ENCODE measurements at places on chromosomes 16 and 17. TPM values are rescaled to one million over a fixed set of nuclear protein-coding genes. Genes with fewer than 3 reads are reported as not detected.

DNA sequence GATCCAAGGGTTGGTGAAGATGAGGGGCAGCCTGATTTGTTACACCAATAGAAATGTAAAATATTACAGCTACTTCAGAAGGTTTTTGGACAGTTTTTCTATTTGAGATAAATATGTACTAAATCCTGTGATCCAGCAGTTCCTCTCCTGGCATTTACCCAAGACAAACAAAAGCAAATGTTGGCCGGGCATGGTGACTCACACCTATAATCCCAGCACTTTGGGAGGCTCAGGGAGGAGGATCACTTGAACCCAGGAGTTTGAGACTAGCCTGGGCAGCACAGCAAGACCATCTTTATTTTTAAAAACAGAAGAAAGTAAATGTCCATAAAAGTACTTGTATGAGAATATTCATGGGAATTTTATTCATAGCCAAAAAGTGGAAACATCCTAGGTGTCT, 64.8 kb upstream of the MRC2 start:
- no peak for DNase-seq

DNA sequence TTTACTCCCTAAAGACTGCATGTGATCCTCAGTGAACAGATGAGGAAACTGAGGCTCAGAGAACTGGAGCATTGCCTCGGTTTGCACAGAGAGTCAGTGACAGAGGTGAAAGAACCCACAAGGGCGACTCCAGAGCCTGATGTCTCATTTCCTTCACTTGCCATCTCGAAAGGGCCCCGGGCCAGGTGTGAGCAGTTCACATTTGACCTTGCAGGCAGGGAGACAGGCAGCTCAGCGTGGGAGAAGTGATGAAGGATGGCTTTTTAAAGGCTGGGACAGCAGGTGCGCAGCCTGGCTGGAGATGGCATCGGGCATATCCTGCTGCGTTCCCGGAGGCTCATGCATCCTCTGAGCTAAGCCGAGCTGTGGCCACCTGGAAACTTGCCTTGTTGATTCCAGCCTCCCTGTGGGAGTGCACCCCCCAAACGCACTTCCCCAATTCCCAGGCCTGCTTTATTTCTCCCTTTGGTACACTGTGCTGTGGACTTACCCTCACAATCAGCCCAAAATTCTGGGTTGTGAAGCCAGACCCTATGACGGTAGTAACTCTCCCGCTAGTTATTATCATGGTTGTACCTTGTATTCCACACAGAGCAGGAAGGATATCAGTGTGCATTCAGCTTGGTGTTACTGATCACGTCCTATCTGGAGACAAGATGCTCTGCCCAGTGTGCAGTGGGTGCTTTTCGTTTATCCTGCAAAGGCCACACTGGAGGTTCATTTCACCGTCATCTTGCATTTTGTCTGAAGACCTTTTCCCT, 753.2 kb upstream of the EEF2KMT start:
- DNase-seq: no peak

The RDM1 gene
- 3.9 TPM for total RNA-seq

DNA sequence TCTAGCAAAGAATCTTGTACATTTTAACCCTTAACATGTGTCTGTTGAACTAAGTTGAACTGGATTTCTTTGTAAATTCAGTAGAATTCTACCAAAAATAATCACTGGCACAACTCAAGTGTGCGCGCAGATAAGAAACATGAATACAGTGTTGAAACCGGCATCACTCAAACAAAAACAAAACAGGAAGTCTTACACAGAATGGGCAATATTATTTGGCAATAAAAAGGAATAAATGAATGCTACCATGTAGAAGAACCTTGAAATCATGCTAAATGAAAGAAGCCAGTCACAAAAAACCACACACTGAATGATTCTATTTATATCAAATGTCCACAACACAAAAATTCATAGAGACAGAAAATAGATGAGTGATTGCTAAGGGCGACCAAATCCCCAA, 102.9 kb upstream of the ZFHX3 start:
- DNase-seq: no peak

- DNase-seq: no peak
These were observed 7.3 kb downstream of the RPS15A start for GRCh38 chr16:18782697-18783429.

DNA sequence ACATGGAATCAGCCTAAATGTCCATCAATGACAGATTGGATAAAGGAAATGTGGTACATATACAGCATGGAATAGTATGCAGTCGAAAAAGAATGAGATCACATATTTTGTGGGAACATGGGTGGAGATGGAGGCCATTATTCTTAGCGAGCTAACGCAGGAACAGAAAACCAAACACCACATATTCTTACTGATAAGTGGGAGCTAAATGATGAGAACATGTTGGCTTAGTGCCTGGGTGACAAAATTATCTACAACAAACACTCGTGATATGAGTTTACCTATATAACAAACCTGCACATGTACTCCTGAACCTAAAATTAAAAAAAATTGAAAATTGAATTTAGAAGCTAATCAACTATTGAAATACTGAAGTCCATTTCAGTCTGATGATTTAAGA, 6.1 kb downstream of the ANKS4B start:
- no peak for DNase-seq

GRCh38 chr17:73436954-73437353, 125.2 kb upstream of the CDC42EP4 start:
- DNase-seq: no peak

GRCh38 chr17:51045621-51046020, 75.0 kb downstream of the SPAG9 start:
- DNase-seq: no peak

GRCh38 chr16:66434619-66435430, 7.7 kb downstream of the BEAN1 start:
- DNase-seq: no peak
